CD8-positive, alpha-beta T cell (primary cell): ENCODE measurements at places on chromosomes 13 and 19.

GRCh38 chr13:60369242-60369641, 27.8 kb upstream of the TDRD3 start:
- DNase-seq, result no peak

DNA sequence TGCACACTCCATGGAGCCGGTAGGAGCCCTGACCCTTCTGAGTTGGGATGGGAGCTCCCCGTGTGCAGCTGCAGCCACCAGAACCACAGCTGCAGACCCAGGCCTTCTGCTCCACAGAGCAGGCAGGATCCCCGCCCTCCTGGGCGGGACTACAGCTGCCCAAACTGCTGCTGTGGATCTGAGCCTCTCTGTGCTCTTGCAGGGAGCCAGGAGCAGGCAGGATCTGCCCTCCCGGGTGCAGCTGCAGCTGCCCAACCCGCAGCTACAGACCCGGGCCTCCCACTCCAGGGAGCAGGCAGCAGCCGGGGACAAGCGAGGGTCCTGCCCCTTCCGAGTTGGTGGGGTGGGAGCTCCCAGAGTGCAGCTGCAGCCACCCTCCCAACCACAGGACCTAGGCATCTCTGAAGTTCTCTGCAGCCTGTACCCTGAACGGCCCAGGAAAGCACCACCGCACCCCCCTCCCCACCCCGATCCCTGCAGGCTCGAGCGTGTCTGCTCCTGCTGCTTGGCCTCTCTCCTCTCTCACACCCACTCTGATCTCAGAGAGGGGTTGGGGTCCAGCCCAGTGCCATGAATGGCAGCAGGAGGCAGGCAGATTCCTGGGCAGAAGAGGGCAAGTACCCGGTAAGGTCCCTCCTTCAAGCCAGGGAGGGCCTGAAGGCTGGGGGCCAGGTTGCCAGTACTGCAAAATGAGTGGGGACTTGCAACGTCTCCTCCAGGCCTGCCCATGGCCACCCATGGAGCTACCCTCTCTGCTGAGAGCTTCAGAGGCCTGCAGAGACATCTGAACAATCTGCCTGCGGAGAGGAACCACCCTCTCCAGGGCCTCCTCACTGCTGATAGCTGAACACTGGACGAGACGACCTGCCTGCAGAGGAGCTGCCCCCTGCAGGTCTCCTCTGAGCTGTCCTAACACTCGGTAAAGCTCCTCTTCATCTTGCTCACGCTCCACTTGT, 16.4 kb upstream of the EMP3 start:
- no peak for DNase-seq

DNA sequence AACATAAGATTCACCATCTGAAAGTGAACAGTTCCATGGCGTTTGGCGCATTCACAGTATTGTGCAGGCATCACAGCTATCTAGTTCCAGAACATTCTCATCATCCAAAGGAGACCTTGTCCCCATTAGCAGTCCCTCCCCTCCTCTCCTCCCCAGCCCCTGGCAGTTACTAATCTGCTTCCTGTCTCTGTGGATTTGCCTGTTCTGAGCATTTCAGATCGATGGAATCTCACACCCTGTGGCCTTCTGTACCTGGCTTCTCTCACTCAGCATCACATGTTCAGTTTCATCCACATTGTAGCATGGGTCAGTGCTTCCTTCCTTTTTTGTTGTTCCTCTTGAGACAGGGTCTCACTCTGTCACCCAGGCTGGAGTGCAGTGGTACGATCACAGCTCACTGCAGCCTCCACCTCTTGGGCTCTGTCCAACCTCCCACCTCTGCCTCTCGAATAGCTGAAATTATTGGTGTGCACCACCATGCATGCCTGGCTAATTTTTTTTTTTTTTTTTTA, 34.6 kb downstream of the CRTC1 start:
- no peak for DNase-seq

DNA sequence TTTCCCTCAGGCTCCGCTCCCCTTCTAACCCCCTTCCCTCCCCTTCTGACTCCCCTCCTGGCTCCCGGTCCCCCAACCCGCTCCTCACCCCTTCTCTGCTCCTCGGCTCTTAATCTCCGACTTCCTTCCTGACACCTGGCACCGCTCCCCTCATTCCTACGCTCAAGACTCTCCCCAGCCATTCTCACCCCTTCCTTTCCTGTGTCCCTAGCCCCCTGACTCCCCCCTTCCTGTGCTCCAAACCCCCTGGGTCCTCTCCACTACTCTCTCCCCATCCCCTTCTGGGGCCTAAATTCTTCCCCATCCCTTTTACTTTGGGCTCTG, 658 bp downstream of the CLPP start:
- DNase-seq, result no peak

- no peak for DNase-seq
These were observed 375.7 kb upstream of the SPRY2 start for GRCh38 chr13:80716610-80717081.

DNA sequence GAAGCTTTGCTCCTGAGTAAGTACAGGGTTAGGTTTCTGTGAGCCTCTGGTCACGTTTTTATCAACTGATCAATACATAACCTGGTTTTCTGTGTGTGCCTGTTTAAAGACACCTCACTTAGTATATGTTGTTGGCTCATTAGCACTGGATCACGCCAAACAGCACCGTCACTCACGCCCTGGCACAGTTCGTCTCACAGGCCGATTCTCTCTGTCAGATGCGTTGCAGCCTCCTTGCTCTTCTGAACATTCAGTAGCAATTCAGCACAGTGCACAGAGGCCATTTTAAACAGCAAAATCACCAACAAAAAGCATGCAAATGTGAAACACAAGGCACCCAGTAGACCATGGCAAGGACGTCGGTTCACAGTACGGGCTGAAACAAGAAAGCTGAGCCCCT, 288.5 kb downstream of the IRS2 start:
- no peak for DNase-seq

DNA sequence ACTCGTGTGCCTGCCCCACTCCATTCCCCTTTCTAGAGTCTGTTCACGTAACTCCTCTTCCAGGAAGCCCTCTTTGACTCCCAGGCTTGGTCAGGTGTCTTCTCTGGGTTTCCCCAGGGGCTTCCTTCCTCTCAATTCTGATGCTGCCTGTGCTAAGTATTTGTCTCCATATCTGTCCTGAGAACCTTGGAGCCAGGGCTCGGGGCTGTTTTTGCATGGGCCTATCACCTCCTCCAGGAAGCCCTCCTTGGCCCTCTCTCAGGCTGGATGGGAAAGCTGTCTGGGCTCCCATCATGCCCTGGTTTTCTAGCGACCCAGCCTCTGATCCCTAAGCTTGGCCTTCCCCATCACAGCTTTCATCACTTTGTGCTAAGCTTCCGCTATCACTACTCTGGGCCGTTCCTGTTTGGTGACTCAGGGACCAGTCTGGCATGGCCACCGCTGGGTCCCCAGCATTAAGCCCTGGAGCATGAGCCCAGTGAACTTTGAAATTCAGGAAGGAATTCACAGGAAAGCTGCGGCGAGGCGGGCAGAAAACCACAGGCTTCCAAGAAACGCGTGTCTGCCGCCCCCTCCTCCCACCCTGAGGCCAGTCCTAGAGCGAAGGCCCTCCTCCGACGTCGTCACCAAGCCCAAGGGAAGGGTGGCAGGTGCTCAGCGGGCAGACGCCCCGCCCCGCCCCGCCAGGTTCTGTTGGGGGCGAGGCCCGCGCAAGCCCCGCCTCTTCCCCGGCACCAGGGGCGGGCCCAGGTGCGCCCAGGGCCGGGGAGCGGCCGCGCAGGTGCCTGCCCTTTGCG, 486 bp upstream of the SPINT2 start:
- peak; percentile 86 for DNase-seq

DNA sequence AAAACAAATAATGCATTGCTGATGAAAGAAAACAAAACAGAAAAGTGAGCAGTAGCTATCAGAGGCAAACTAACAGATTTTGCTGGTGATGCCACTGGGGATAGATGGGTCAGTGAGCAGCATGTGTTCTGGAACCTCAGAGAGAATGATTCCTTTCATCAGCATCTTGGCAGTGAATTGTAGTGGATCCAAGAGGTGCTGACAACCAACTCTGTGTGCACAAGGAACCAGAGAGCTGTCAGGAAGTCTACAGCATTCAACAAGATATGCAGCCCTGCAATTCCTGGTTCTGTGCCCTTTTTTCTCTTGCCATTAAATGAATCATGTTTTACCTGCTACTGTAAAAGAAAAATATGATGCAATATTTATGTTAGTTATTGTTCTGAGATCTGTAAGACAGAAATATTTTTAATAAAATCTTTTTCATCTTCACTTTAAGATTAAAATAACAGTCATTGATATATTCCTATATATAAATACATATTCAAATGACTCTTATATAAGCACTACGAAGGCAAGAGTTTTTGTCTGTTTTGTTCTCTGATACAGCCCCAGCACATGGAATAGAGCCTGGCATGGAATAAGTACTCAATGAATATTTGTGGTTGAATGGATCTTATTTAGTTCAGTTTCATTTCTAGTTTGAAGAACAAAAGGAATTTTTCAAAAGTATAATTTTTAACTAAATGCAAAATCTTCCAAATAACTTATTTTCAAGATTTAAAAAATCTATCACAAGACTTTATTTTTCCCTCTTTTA, 80.8 kb downstream of the FREM2 start:
- DNase-seq, result no peak

- DNase-seq, result no peak
These were observed 109.5 kb upstream of the MIR17HG start for GRCh38 chr13:91238036-91238435.

- DNase-seq, result peak; percentile 52
These were observed 6.0 kb downstream of the STK24 start for GRCh38 chr13:98570929-98571372.

GRCh38 chr13:37960427-37960826, 90.9 kb upstream of the TRPC4 start:
- no peak for DNase-seq

DNA sequence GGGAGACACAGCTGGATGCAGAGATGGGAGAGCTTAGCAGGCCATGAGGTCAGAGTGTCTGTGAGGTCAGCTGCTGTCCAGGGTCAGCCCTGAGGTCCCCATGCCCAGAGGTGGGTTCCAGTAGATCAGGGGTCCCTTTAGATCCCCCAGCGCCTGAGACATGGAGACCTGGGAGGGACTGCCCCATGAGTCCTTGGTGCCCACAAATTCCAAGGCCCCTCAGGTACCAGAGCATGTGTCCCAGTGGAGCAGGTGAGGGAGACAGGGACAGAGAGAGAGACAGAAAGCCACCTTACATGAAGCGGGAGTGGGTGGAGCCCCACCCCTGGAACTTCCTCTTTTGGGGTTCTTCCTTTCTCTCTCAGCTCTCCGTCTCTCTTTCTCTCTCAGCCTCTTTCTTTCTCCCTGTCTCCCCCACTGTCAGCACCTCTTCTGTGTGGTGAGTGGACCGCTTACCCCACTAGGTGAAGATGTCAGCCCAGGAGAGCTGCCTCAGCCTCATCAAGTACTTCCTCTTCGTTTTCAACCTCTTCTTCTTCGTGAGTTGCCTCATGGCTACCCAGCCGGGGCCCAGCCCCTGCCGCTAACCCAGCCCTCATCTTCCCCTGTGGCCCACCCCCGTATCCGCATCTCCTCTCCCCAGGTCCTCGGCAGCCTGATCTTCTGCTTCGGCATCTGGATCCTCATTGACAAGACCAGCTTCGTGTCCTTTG, at the start of gene CD37:
Gene CD37, plus strand, starts transcription at position 336 of the 713 bp plus-strand sequence. Its CDS starts 135 bp downstream, at position 471.
- peak; percentile 65 for DNase-seq

DNA sequence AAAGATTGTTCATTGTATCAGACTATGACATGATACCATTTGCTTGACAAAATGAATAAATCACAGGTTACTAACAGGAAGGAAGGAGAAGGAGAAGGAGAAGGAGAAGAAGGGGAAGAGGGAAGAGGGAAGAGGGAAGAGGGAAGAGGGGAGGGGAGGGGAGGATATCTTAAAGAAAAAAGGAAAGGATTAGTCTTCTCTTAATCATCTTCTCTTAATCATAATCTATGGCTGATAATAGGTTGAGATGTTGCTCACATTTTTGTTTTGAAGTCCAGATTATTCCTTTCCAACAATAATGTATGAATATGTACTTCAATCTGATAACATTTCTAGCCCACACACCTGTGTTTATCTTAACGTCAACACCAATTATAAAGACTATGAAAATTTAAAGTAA, 25.1 kb downstream of the DIAPH3 start:
- no peak for DNase-seq

- DNase-seq, result no peak
These were observed 15.6 kb upstream of the NANOS3 start for GRCh38 chr19:13861392-13861713.

DNA sequence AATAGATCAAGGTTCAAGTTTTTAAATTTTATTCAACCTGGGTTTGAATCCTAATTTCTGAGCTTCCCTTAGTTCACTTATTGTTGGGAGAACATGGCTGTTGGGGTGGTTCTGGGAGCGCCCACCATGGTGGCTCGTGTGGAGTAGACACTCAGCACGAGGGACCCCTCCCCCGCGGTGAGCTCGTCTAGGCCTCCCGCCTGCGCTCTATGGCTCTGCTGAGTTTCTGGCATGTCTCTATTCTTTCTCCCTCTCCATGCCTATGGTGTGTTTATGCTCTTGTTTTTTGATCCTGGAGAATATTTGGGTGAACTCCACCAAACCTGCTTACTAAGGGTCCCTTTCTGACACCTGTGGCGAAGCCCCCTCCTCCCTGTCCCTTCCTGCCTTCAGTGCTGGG, 1.6 kb upstream of the EPN1 start:
- DNase-seq, result no peak

GRCh38 chr19:55530996-55531395, 5.9 kb downstream of the SBK2 start:
- DNase-seq, result no peak

- peak; percentile 53 for DNase-seq
These were observed 903.1 kb downstream of the SLITRK6 start for GRCh38 chr13:84896128-84896527.

- DNase-seq, result no peak
These were observed 1075.2 kb downstream of the PCDH9 start for GRCh38 chr13:66154976-66155375.

- DNase-seq, result no peak
These were observed 67.9 kb upstream of the FRY start for GRCh38 chr13:31963631-31964030.

GRCh38 chr13:34128661-34129060, 310.7 kb downstream of the RFC3 start:
- no peak for DNase-seq

DNA sequence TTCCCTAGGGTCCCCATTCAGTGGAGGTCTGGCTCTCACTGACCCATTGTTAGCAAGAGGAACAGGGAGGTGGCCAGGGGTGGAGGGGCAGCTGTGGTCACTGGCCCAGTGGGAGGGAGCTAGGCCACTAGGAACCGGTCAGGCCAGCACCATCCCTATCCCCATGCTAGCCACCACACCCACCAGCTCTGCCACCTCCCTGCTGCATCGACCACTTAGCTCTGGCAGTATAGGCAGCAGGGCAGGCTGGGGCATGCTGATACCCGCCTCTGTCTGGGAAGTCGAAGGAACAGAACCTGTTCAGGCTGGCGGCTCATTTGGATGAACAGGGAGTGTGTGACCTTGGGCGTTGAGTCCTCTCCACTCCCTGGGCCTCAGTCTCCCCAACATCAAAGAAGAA, 4.7 kb downstream of the PPP1R13L start:
- DNase-seq, result no peak

- DNase-seq, result no peak
These were observed 490.7 kb downstream of the TDRD3 start for GRCh38 chr13:60887711-60888110.

- DNase-seq, result no peak
These were observed 27.7 kb upstream of the DCUN1D2 start for GRCh38 chr13:113518076-113518803.

GRCh38 chr13:48138270-48138669, 43.4 kb upstream of the MED4 start:
- no peak for DNase-seq
